Activated CD4-positive, alpha-beta memory T cell treated with anti-CD3 and anti-CD28 coated beads for 36 hours (primary cell): ENCODE measurements at places on chromosomes 6 and 20.

DNA sequence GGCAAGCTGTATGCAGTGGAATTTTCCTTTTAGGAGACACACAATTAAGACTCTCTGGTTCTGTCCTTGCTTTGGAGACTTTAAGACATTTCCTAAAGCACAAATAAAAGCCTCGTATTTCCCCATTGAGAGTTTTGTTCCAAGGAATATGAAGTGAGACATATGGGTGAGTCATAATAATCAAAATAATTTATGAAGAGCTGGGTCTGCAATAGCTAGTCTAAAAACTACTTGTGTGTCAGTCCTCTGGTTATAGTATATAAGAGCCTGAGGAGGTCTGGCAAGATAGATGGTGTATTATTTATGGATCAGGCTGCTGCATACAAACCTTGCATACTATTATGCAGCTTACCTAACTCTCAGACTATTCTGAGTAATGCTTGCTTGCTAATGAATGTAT is 142.6 kb downstream of the ADGRG6 start:
- DNase-seq, result no peak
- no peak overlapping the region for H3K4me3 ChIP-seq
- H3K4me1 ChIP-seq, result peaks cover 3% of the 10 kb centered on the region
- H3K36me3 ChIP-seq, result no peaks in the 10 kb centered on the region
- no peak overlapping the region for H3K27ac ChIP-seq
- peaks cover 6% of the 10 kb centered on the region for H3K27me3 ChIP-seq

GRCh38 chr6:126026001-126026400 is 39.7 kb downstream of the TRMT11 start:
- H3K27ac ChIP-seq, result no peak overlapping the region
- H3K4me1 ChIP-seq, result no peaks in the 10 kb centered on the region
- no peaks in the 10 kb centered on the region for H3K27me3 ChIP-seq
- DNase-seq, result no peak
- H3K4me3 ChIP-seq, result no peak overlapping the region

- no peaks in the 10 kb centered on the region for H3K4me1 ChIP-seq
- H3K27me3 ChIP-seq, result no peaks in the 10 kb centered on the region
- no peak for DNase-seq
- H3K4me3 ChIP-seq, result no peak overlapping the region
These were observed 75.8 kb downstream of the MYB start for GRCh38 chr6:135256866-135257265.

DNA sequence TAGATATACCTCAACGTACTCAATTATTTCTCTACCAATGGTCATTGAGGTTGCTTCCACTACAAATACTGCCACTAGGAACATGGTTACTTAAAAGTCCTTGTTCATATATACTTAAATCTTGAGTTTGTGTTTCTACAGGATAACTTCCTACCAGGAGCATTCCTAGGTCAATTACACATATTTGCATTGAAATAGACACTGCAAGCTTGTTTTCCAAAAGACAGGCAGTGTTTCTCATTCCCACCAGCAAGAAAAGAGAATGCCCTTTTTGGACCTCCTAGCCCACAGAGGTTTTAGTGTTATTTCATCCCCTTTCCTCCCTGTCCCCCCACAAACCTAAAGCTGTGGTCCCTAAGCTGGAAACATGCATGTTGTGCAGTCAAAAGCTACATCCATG is 177.3 kb downstream of the ID4 start:
- DNase-seq, result no peak
- no peak overlapping the region for H3K27ac ChIP-seq
- no peaks in the 10 kb centered on the region for H3K4me1 ChIP-seq
- no peaks in the 10 kb centered on the region for H3K36me3 ChIP-seq
- no peak overlapping the region for H3K4me3 ChIP-seq

DNA sequence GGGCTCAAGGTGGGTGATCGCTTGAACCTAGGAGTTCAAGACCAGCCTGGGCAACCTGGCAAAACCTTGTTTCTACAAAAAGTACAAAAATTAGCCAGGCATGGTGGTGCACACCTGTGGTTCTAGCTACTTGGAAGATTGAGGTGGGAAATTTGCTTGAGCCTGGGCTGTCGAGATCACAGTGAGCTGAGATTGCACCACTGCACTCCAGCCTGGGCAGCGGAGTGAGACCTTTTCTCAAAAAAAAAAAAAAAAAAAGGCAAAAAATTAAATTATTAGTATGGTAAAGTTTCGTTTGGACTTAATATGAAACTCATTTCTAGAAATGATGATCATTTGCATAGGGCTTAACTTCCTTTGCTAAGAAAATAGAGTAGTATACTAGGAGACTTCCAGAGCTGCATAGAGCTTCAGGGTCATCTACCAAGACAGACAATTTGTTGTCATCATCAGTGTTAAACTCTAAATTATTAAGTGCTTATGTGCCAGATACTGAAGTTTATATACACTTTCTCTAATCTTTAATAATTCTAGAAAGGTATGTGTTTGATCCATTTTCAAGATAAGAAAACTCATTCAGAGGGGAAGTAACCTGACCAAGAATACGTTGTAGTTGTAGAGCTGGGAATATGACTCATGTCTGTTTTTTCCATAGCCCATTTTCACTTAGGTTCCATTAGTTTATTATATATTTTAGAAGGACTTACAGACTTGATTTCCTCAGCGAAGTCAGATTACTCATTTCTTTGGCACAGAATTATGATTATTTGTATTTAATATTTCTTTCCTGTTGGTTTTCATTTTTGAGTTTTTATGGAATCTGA is 84.5 kb downstream of the SLC16A10 start:
- H3K27ac ChIP-seq, result no peak overlapping the region
- H3K36me3 ChIP-seq, result no peaks in the 10 kb centered on the region
- peaks cover 24% of the 10 kb centered on the region for H3K4me1 ChIP-seq
